ENCODE measurements at places on chromosomes 5 and 9.

GRCh38 chr5:151682751-151683331 is 3.9 kb downstream of the SPARC start:
- DNase-seq = no peak

DNA sequence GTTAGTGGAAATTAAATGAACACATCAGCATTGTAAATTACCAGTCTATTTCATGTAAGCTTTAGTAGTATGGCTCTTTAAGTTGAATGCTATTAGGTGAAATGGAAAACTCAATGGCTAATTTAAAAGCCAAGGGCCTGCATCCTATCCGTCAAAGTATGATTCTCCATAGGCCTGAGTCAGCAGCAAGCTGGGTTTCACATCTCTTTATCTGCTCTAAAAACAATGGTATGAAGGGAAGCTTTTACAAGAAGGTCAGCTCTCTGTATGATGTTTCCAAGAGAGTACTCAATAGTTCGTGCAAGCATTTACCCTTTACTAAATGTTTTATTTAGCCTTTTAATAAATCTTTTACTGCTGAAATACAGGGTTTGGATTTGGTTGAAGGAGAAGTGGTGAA is 62.8 kb downstream of the MAP1B start:
- DNase-seq = no peak

DNA sequence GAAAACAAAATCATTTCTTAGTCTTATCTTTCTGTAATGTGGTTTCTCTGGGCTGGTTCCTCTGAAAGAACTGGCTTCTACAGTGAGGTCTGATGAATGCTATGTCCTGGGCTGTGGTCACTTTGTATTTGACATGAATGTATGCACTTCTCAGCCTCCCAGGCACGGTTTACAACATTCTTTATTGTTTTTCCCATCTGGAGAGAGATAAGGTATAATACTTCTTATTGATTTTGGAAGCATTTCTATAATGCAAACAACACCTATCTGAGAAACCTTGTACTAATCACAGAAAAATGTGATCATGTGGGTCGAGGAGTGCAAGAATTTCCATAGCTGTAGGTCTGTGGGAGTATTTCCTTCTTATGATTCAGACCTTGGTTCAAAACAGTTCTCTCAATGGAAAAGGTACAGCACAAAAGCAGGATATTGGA is 46.9 kb downstream of the ACTBL2 start:
- DNase-seq = peak; percentile 83

DNA sequence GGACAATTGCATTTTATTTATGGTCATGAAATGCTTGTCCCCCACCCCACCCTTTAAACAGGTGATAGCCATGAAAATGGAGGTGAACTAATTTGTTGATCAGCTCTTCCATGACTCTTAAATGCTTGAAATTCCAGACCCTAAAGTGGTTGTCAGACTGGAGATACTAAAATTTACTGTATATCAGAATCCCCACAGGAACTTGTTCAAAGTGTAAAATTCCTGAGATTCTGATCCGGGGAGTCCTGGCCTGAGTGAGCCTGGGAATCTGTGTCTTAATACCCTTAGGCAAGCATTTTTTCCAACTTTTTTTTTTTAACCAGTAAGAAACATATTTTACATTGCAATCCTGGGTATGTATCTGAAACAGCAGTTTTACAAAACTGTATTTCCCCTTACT is 4.7 kb downstream of the SKP2 start:
- peak; percentile 21 for DNase-seq

- DNase-seq = no peak
Observed at GRCh38 chr5:96668725-96669124, 6.5 kb downstream of the CAST start.

- no peak for DNase-seq
Observed at GRCh38 chr5:59661954-59662615, 231.4 kb downstream of the PDE4D start.

- DNase-seq = no peak
Observed at GRCh38 chr5:113823696-113824095, 310.2 kb downstream of the YTHDC2 start.

- DNase-seq = no peak
Observed at GRCh38 chr5:78881884-78882283, 103.2 kb downstream of the ARSB start.

- no peak for DNase-seq
Observed at GRCh38 chr5:96611946-96612345, 50.2 kb upstream of the CAST start.

DNA sequence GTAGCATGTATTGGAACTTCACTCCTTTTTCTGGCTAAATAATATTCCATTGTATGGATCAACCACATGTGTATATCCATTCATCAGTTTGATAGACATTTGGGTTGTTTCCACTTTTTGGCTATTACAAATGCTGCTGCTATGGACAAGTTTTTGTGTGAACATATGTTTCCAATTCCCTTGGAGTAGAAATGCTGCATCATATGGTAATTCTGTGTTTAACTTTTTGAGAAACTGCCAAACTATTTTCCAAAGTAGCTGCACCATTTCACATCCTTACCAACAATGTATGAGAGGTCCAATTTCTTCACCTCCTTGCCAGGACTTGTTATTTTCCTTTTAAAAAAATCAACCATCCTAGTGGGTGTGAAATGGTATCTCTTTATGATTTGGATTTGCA is 8.4 kb downstream of the FRRS1L start:
- no peak for DNase-seq

- no peak for DNase-seq
Observed at GRCh38 chr5:178165581-178165980, 11.9 kb upstream of the NHP2 start.

GRCh38 chr5:116032991-116033390 is 719 bp downstream of the ARL14EPL start:
- DNase-seq = no peak

DNA sequence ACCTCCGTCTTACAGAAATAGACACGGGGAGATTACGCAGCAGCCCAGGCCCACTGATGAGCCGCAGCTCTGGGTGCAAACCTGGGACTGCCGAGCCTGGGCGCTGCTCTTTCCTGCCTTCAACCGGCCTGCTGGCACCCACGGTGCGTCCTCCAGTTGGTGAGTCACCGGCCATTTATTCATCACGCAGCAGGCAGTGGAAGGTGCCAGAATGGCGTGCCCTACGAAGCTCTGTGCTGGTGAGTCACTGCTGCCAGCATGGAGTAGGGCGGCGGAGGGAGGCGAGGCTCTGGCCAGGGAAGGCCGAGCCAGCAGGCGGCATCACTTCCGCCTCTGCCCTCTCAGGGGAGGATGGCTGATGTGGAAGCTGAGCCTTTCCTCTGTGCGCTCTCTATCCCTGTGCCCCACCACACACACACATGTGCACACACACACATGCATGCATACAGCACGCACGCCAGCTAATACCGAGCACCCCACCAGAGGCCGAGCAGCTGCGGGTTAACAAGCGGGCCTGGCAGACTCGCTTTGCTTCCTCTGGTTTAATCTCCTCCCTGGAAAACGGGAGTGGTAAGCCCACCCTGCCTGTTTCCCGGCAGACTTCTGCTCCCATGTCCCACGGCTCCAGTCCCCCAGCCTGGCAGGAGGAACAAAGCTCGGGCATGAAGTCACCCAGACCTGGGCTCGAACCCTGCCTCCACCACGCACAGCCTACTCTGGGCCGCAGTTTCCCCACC is 39.2 kb downstream of the OLFM1 start:
- peak; percentile 74 for DNase-seq

GRCh38 chr5:146475906-146476305 is 28.8 kb downstream of the TCERG1 start:
- DNase-seq = no peak

- DNase-seq = no peak
Observed at GRCh38 chr5:139650689-139651042, 2.5 kb downstream of the CXXC5 start.

GRCh38 chr5:162842727-162843126 is 594.7 kb upstream of the CCNG1 start:
- no peak for DNase-seq

GRCh38 chr9:133855802-133856521 is 117.8 kb upstream of the SARDH start:
- DNase-seq = peak; percentile 77

DNA sequence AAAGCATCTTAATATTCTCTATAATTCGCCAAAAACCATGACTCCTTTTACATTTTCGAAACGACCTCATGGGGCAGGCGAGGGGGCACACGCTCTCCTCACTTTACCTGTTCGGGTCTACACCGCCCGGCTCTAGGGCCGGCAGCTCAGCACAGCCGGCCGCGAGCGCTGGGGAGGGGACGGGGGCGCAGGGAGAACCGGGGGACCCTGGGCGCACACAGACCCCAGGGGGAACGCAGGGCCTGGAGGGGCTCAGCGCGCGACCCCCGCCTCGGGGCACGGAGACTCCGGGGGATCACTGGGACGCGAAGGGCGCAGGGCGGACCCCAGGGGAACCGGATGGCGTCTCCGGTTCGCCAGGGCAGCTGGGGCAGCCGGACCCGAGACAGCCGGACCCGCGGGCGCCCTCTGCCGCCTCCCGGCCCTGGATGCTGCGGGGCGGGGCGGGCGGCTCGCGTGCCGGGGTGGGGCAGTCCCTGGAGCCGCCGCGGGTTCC is at the start of gene AHRR:
TSS of gene AHRR (plus strand) at position 485 of the 496 bp plus-strand sequence. CDS start 22,189 bp downstream, outside the sequence.
- DNase-seq = peak; percentile 86

DNA sequence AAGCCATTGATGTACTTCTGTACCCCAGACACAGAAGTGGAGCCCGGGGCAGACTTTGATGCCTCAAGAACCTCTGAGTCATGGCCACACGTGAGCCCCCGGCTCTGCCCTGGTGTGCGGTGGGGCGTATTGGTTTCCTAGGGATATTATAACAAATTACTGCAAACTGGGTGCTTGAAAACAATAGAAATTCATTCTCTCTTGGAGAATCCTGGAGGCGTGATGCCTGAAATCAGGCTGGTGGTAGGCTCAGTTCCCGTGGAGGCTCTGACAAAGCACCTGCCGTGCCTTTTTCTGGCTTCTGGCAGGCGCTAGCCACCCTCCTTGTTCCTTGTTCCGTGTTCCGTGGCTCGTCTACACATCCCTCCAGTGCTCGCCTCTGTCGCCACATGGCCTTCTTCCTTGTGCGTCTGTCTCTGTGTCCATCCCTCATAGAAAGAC is 24.2 kb downstream of the NEK6 start:
- no peak for DNase-seq

GRCh38 chr5:32523625-32524024 is 61.7 kb upstream of the SUB1 start:
- no peak for DNase-seq

DNA sequence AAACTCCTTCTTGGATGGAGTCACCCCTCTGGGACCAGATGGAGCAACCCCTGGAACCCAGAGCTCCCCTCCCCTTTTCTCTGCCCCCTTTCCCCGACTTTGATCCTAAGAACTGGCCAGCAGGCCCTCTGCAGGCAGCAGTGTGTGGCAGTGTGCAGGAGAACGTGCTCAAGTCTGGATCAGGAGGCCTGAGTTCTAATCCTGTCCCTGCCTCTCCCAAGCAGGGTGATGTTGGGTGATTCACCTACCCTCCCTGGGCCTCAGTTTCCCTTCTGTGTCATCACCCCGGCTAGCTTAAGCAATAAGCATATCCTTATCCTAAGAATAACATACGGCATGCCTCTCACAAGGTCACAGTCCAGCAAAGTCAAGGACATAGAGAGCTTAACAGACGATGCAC is 67.6 kb downstream of the C9orf50 start:
- DNase-seq = no peak

DNA sequence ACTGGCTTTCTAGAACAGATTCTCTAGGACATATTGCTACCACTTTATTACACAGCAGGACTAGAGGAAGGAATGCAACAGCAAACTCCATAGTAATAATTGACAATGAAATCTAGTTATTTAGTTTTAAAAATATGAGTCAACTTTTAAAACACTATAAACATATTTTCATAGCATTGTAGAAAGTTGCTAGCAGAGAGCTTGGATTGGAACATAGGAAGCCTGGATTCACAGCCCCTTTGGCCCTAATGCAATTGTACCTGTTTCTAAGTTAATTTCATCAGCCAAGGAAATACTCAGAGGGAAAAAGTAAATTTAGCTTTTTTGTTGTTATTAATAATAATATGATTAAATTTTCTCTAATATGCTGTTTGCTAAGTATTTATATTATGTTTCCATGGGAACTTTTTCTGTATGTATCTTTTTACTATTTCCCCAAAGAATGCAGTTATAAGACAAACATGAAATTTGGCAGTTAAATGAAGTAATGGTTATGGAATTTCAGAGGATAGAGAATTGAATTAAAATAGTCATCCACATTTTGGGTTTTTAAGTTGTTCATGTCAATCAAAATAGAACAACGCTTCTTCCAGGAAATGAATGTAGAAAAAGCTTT is 45.6 kb downstream of the VCAN start:
- no peak for DNase-seq

GRCh38 chr5:31415009-31415923 is 116.6 kb downstream of the DROSHA start:
- no peak for DNase-seq

DNA sequence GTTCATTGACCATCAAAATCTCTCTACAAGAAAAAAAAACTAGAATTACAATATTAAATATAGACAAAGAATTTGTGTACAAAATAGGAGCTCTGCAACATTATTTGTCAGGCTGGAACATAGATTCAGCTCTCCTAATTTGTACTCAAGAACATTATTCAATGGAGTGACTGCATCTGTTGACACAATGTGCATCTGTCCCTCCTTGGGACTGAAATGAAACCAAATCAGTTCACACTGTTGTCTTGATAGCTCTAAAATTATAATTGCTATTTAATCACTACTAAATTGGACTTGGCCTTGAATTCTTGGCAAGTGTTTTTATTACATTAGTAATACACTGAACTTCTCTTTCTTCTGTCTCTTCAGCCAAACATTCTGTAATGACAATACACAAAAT is 47.7 kb downstream of the FTMT start:
- DNase-seq = no peak

DNA sequence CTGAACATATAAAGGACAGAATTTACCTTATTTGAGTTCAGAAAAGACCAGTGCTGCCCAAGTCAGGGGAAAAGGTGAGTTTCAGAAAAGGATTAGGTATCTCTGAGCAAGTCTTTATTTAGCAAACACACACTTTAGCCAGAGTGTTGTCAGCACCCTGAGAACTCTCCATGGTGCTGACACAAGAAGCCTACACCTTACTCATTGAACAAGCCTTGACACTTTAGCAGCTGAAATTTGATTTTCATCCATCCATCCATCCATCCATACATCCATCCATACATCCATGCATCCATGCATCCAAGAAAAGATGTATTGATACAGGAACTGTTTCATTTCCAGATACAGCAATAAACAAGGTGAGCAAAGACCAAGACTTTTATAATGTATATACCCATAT is 311.2 kb downstream of the TRIM32 start:
- peak; percentile 46 for DNase-seq

GRCh38 chr5:140571105-140571504 is 6.5 kb downstream of the SLC35A4 start:
- DNase-seq = no peak

DNA sequence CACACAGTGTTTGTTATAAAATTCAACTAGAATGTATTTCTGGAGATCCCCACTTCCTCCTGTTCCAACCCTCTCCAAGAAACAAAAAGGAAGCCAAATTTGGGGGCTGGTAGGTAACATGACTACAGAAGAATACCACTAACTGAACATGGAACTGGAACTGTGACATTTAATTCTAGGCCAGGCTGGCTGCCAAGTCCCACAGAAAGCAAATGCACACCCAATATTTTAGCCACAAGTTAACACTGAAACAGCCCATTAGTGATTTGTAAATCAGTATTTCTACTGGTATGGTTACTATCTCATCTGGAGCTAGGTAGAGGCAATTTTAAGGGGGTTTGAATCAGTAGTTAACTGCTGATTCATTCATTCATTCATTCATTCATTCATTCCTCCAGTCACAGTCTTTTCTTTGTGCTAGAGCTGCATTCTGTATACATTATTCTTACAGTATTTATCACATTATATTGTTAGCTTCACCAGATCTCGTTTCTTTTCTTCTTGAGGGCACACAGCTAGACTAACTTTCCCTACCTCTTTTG is 131.7 kb upstream of the GDNF start:
- DNase-seq = no peak

GRCh38 chr9:130583271-130583670 is 3.9 kb downstream of the FUBP3 start:
- no peak for DNase-seq
